Activated T-cell treated with anti-CD3 and anti-CD28 coated beads, Interleukin-2, amount 50 U/mL, for 48 hours (primary cell): ENCODE measurements at places on chromosomes 16 and 17.

GRCh38 chr17:8359769-8360168 is 16.7 kb downstream of the KRABD2 start:
- no peak for DNase-seq

DNA sequence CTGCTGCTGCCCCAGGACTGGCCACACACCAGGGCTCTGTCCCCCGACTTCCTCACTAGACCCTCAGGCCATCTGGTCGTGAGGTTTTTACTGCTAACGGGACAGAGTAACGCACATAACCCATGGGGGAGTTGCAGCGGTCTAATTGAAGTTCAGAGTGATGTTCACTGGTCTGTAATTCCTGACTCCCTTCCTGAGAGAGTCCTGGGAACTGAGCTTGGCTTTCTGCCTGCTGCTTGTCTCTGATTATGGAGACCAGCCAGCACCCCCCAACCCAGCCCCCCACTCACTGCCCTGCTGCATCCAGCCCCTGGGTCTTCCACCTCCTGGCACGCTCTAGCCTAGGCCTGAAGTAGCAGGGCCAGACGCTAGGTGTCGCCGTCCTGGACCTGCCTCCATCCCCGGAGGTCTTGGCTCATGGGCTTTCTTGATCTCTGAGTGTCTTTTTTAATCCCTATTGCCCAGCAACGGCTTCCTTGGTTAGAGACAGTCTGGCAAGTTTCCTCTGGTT is 192.9 kb downstream of the CCDC182 start:
- peak; percentile 54 for DNase-seq

GRCh38 chr16:18037051-18037450 is 299.5 kb downstream of the NPIPA8 start:
- DNase-seq: no peak

DNA sequence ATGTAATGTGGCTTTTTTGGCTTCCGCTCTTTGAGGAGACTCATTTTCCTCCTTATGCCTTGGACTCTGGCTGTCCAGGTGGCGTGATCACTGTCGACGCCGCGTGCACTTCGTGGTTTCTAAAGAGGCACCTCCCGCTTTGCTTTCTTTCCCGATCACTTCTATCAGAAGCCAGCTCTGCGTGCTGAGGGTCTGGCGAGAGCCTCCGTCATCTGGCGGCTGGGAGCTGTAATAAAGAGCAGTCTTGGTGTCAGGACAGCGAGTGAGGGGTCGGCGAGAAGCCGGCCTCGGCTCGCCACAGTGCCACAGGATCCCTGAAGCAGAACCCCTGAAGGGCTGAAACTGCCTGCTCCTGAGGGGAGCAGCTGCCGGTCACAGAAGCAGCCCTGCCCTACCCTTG is 7.4 kb downstream of the ZNF750 start:
- no peak for DNase-seq

GRCh38 chr17:62757500-62757951 is 50.6 kb downstream of the MARCHF10 start:
- DNase-seq: no peak

DNA sequence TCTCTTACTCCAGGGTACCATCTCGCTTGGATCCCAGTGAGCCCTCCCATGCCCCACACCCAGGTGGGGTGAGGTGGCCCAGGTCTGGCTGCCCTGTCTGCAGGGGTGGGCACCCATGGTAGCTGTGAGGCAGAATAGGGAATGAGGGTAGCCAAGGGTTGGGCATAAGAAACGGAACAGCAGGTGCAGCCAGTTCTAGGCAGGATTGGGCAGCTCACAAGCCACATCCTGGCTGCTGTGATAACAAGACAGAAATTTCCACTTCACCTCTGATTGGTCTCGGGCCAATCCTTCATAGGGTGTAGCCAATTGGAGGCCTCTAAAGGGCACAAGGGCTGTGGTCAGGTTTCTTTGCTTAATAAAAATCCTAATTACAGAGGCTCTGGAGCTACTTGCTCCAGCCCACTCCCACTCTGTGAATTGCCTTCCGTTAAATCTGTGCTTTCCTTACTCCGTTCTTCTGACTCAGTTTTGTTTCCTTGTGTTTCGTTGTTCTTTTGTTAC is 1.5 kb upstream of the ARHGDIG start:
- DNase-seq: no peak

GRCh38 chr17:549177-550040 is 165.2 kb downstream of the VPS53 start:
- DNase-seq: no peak

- DNase-seq: no peak
Observed at GRCh38 chr17:54544249-54544648, 356.4 kb upstream of the TOM1L1 start.

DNA sequence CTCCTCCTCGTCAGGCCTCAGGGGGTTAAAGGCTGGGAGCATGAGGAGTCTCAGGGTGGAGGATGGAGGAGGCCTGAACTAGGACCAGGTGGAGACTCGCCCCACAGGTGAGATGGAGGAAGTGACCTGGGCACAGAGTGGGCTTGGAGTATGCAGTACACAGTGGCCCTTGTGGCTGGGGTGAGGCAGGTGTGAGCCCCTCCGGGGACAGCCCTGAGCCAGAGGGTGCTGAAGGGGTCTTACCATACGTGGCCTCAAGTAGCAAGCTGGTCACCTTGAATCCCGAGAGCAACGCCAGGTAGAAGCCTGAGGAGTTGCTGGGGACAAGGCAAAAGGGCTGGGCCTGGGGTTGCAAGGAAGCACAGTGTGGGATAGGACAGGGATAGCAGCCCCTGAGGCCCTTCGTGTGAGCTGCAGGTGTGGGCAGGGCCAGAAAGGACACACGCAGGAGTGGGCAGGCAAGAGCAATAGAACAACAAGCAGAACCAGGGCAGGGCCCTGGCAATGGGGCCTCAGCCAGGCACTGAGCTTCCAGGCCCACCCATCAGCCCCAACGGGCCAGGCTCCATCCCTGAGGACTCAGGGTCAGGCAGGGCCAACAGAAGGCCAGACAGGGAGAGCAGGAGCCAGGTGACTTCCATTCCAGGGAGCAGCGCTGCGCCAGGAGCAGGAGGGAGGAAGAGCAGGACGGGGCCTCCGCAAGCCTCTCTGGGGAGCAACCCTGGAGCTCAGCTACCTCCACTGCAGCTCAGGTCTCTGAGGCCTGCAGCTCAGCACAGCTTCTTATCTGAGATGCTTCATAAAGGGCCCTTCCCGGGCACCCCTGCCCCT is 64.2 kb upstream of the TNRC6C start:
- DNase-seq: no peak

DNA sequence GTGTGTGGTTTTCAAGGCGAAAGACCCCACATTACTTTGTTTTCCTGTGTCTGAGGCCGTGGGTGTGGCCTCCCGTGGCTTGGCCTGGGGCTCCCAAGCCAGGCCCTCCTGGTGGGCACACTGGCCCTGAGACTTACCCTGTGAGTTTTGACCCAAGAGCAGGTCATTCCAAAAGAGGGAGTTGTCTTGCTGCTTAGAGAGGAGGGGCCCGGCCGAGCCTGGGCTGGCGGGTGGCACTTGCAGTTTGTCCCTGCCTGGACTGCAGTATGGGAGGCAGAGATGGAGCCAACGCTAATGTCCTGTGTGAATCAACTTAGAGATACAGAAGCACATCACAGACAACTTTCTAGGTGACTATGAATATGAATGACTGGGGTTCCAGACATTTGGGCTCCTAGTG is 22.7 kb downstream of the PLEKHG4 start:
- DNase-seq: no peak

GRCh38 chr17:73622381-73622780 is 21.9 kb downstream of the SDK2 start:
- no peak for DNase-seq

DNA sequence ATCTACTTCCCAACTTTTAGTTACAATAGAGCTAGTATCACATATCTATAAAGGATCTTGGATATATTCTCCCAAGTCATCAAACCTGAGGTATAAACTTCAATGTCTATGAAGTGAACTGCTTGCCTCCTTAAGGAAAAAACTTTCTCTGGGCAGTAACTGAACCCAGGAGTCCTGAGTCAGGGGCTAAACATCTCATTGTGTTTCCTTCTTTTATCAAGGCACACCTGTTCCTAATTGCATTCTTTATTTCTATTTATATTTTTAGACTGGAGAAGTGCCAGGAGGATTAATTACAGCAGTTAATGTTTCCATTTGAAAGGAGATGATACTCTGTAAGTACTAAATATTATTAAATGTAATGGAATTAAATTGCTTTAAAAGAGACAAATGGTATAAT is 98.6 kb downstream of the CDH8 start:
- no peak for DNase-seq

- no peak for DNase-seq
Observed at GRCh38 chr16:55901566-55902217, 26.5 kb upstream of the CES5A start.

GRCh38 chr17:81556863-81557262 is 4.7 kb upstream of the FAAP100 start:
- no peak for DNase-seq

DNA sequence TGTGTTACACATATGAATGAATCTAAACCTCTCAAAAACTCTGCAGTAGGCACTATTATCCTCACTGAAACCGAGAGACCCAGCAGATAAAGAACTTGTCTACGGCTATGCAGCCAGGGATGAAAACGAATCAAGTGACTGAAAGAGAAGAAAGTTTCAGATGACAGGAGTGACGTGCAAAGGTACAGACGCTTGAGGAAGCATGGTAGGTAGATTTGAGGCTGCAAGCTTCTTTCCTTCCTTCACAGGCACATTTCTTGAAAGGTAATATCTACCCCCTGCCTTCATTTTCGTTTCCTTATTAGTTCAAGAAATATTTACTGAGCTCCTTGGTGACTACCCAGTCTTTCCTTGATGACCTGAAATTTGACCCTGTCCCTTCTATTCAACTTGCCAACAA is 211.5 kb upstream of the AXIN2 start:
- DNase-seq: no peak

GRCh38 chr17:81498953-81499600 is 13.5 kb downstream of the ACTG1 start:
- no peak for DNase-seq

- DNase-seq: no peak
Observed at GRCh38 chr16:67518676-67519075, 10.0 kb upstream of the RIPOR1 start.
